Body of pancreas (tissue), 4 donors: ENCODE measurements at places on chromosomes 3 and 15. TPM values are rescaled to one million over a fixed set of nuclear protein-coding genes. Genes with fewer than 3 reads are reported as not detected.

Gene CLRN1
- total RNA-seq: not detected

DNA sequence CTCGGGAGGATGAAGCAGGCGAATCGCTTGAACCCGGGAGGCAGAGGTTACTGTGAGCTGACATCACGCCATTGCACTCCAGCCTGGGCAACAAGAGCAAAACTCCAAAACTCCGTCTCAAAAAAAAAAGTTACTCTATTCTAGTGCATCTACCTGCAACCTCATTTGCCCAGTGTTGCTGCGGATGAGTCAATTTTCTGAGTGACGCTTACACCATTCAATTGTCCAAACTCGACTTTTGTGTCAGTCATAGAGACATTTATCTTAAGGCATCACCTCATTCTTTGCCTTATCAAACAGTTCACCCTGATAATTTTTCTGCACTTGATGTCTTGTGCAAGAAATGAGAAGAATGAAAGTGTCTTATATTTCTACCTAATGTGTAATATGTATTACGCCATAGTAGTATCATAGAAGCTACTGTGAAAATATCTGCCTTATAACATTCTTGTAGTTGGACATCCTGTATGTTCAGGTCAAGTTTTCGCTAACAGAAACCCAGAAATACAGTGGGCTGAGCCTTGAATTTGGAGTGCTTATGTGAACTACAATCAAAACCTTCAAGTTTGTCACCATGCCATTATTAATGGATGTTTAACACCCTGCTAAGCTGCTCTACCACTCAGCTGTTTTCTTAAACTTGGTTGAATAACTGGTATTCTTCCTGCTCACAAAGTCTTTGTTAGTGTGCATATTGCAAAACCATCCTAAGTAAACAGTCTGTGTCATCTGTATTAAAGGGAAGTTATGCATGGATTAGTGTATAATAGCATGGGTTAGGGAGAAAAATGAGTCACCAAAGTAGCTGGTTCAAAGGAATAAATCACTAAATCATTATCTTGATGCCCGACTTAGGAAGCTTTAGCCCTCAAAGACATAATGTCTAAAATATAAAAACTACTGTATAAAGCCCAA, 531.0 kb upstream of the NR2F2 start:
- no peaks in the 10 kb centered on the region for H3K36me3 ChIP-seq
- no peak for DNase-seq
- no peak overlapping the region for H3K4me3 ChIP-seq
- H3K27ac ChIP-seq: no peak overlapping the region
- H3K27me3 ChIP-seq: no peaks in the 10 kb centered on the region

Gene DZIP1L
- total RNA-seq: 70.2 TPM

DNA sequence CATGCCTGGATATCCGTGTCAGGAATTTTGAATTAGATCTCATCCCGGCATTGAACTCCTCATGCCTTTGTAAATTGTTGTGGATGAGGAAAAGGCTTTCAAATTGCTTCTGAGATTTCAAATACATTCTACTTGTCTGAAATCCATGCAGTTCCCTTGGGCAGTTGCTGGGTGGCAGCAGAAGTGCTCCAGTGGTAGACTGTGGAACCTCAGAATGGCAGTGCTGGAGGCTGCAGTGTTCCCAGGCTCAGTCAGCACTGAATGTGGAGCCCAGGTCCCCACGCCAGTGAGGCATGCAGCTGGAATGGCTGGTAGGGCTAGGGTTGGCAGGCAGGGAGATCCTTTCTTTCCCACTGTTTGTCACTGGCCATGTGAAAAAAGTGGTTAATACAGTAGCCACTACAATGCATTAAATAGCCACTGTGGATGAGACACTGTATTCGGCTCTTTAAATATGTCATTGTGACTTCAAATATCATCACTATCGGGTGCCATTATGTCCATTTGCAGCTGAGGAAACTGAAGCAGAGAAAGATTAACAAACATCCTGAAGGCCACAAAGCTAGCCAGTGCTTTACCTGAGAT, 98.6 kb downstream of the TPRG1 start:
- H3K27ac ChIP-seq: no peak overlapping the region
- no peaks in the 10 kb centered on the region for H3K4me1 ChIP-seq
- no peak overlapping the region for H3K4me3 ChIP-seq
- no peaks in the 10 kb centered on the region for H3K36me3 ChIP-seq
- no peaks in the 10 kb centered on the region for H3K27me3 ChIP-seq

DNA sequence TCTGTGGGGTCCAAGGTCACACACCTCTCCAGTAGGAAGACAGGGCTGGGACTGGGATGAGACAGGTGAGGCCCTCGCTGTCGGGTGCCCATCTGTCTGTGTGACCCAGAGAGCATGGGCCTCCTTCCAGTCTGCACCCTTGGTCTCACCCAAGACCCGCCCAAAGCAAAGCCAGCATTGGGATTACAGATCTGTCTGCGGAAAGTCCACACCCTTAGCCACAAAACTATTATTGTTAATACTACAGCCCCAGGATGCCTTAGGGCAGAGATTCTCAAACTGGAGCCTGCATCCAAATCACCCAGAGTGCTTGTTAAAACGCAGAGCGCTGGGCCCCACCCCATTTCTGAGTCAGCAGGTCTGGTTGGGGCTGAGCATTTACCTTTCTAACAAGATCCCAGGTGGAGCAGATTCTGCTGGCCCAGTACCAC, 58.5 kb upstream of the ZNF148 start:
- no peaks in the 10 kb centered on the region for H3K27me3 ChIP-seq
- no peak for DNase-seq
- no peak overlapping the region for H3K4me3 ChIP-seq
- no peaks in the 10 kb centered on the region for H3K36me3 ChIP-seq

- no peaks in the 10 kb centered on the region for H3K36me3 ChIP-seq
- H3K27ac ChIP-seq: no peak overlapping the region
- DNase-seq: no peak
- no peaks in the 10 kb centered on the region for H3K27me3 ChIP-seq
- peaks cover 35% of the 10 kb centered on the region for H3K4me1 ChIP-seq
Measured at GRCh38 chr15:98758224-98758623, 109.9 kb downstream of the IGF1R start.

DNA sequence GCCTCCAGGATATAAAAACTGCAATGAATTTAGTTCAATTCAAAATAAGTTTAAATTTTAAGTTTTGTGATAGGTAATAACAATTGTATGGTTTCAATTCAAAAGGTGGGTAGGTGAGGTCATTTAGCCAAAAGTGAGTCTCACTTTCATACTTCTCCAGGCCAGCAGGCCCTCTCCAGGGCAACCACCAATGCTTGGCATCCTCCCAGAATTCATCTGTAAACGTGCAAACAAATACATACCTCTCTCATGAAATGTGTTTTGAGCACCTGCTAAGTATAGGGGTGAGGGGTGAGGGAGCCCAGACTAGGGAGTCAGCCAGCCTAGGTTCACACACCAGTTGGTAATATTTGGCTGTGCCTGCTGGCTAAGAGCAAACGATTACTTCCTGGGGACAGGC, 22.0 kb upstream of the RBSN start:
- no peak overlapping the region for H3K27ac ChIP-seq
- DNase-seq: no peak
- peaks cover 6% of the 10 kb centered on the region for H3K4me1 ChIP-seq
- H3K27me3 ChIP-seq: no peaks in the 10 kb centered on the region
- H3K4me3 ChIP-seq: no peak overlapping the region

Gene CLDN16
- total RNA-seq: 4.4 TPM

Gene SAXO2
- total RNA-seq: 0.26 TPM

Gene AP3B2
- 3.9 TPM for total RNA-seq

- no peaks in the 10 kb centered on the region for H3K27me3 ChIP-seq
- H3K4me3 ChIP-seq: no peak overlapping the region
- H3K27ac ChIP-seq: no peak overlapping the region
- no peaks in the 10 kb centered on the region for H3K36me3 ChIP-seq
- DNase-seq: no peak
Measured at GRCh38 chr15:32991619-32992111, 202.8 kb downstream of the FMN1 start.

Gene FBLN2
- total RNA-seq: 54.7 TPM

- DNase-seq: no peak
- no peaks in the 10 kb centered on the region for H3K27me3 ChIP-seq
- no peak overlapping the region for H3K4me3 ChIP-seq
Measured at GRCh38 chr15:88497109-88497765, 29.7 kb downstream of the MRPS11 start.

- H3K27ac ChIP-seq: no peak overlapping the region
- DNase-seq: no peak
- H3K4me3 ChIP-seq: no peak overlapping the region
- H3K27me3 ChIP-seq: no peaks in the 10 kb centered on the region
- H3K4me1 ChIP-seq: no peaks in the 10 kb centered on the region
Measured at GRCh38 chr3:67870477-67870876, 216.1 kb upstream of the SUCLG2 start.

- H3K4me3 ChIP-seq: no peak overlapping the region
- DNase-seq: no peak
- no peaks in the 10 kb centered on the region for H3K27me3 ChIP-seq
- peaks cover 15% of the 10 kb centered on the region for H3K4me1 ChIP-seq
Measured at GRCh38 chr3:171397089-171397488, 63.1 kb downstream of the TNIK start.

GRCh38 chr15:91855684-91856489, 2.4 kb downstream of the SLCO3A1 start:
- no peaks in the 10 kb centered on the region for H3K36me3 ChIP-seq
- peaks cover 32% of the 10 kb centered on the region for H3K4me1 ChIP-seq
- peak; percentile 35 for DNase-seq
- no peaks in the 10 kb centered on the region for H3K27me3 ChIP-seq
- no peak overlapping the region for H3K4me3 ChIP-seq
- peak overlapping the region; percentile 27 for H3K27ac ChIP-seq

GRCh38 chr15:46502667-46503066, 867.8 kb downstream of the SQOR start:
- H3K36me3 ChIP-seq: no peaks in the 10 kb centered on the region
- H3K27ac ChIP-seq: no peak overlapping the region
- no peaks in the 10 kb centered on the region for H3K4me1 ChIP-seq

GRCh38 chr15:99177679-99178078, 71.7 kb downstream of the TTC23 start:
- H3K27me3 ChIP-seq: no peaks in the 10 kb centered on the region
- no peak overlapping the region for H3K27ac ChIP-seq
- peaks cover 3% of the 10 kb centered on the region for H3K36me3 ChIP-seq
- DNase-seq: no peak
- no peak overlapping the region for H3K4me3 ChIP-seq

GRCh38 chr15:97085731-97086130, 755.2 kb downstream of the NR2F2 start:
- peaks cover 9% of the 10 kb centered on the region for H3K27me3 ChIP-seq
- no peak for DNase-seq
- H3K4me3 ChIP-seq: no peak overlapping the region
- no peak overlapping the region for H3K27ac ChIP-seq

GRCh38 chr15:64443016-64443415, 17.4 kb upstream of the ZNF609 start:
- H3K36me3 ChIP-seq: no peaks in the 10 kb centered on the region
- DNase-seq: no peak
- no peaks in the 10 kb centered on the region for H3K27me3 ChIP-seq
- H3K27ac ChIP-seq: peak overlapping the region; percentile 74
- no peak overlapping the region for H3K4me3 ChIP-seq
- H3K4me1 ChIP-seq: peaks cover 17% of the 10 kb centered on the region

GRCh38 chr3:131387796-131388489, 6.4 kb downstream of the NUDT16 start:
- H3K27ac ChIP-seq: no peak overlapping the region
- no peaks in the 10 kb centered on the region for H3K27me3 ChIP-seq
- peaks cover 6% of the 10 kb centered on the region for H3K4me1 ChIP-seq

DNA sequence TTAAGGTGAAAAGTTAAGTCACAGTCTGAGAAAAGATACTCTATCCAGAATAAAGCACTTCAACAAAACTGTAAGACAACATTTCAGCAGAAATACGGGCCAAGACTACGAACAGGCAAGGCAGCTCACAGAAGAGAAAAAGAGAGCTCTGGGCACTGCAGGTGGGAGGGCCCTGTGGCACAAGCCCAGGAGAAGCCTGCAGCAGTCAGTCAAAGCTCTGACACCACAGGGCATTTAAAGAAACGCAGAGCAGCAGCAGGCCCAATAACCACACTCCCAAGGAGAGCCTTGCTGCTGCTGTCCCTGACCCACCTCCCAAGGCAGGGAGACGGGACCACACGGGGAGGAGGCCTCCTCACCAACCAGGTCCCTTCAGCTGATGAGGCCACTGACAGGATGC, 19.2 kb downstream of the CHSY1 start:
- no peak overlapping the region for H3K27ac ChIP-seq
- no peaks in the 10 kb centered on the region for H3K4me1 ChIP-seq
- DNase-seq: no peak

Gene HIGD2B
- total RNA-seq: not detected

DNA sequence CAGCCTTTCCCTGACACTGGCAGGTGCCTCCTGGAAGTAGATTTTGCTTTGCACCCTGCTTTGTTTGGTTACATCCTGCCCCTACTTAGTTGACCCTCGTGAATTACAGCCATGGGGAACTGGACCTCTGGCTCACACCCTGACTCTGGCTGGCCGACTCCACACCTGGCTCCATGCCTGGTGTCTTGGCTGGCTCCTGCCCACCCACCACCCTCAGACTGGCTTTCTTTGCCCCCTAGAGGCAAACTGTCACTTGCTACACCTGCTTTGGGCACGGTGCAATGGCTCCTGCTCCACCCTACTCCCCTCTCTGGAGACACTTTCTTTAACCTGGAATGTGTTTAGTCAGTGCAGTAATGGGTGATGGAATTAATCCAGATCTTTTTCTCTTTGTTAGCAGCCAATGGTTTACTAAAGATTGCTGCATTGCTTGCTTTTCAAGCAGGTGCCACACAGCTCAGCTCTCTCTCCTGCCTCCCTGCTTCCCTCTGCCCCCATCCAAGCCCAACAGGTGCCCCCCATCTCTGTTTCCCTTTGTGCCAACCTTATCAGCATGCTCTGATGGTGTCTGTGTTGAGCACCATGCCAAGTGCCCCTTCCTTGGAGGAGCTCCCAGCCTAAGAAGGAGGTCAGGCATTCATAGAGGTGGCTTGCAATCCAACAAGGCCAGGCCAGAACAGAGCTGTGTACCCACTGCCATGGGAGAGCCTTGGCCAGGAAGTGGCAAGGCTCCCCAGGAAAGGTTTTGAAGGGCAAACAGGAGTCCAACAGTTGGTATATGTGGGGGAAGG, 38.4 kb downstream of the RASGRF1 start:
- no peaks in the 10 kb centered on the region for H3K4me1 ChIP-seq
- no peaks in the 10 kb centered on the region for H3K36me3 ChIP-seq
- no peak overlapping the region for H3K4me3 ChIP-seq
- H3K27ac ChIP-seq: no peak overlapping the region
- H3K27me3 ChIP-seq: no peaks in the 10 kb centered on the region

Gene SLC28A1
- 0.26 TPM for total RNA-seq

GRCh38 chr3:85801955-85802354, 843.2 kb downstream of the CADM2 start:
- H3K36me3 ChIP-seq: no peaks in the 10 kb centered on the region
- H3K27me3 ChIP-seq: no peaks in the 10 kb centered on the region
- H3K27ac ChIP-seq: no peak overlapping the region
- DNase-seq: no peak
- H3K4me3 ChIP-seq: no peak overlapping the region

DNA sequence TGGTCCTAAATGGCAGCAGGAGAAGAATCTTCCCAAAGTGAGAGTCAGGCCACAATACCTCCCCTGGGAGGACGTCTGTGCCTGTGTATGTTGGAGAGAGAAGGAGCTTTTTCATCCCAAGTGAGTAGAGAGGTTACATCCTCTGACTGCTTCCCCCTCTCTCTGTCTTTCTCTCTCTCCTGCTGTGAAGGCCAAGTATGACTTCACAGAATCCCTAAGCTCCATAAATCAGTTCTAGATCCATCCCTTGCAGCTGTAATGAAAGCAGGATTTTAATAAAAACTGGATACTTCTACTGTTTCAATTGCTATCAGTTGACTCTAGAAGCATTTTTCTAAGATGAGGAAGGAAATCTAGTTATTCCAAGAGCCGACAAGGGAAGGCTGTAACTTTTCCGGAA, 389.1 kb upstream of the PROK2 start:
- H3K27ac ChIP-seq: no peak overlapping the region
- H3K27me3 ChIP-seq: no peaks in the 10 kb centered on the region
- H3K4me1 ChIP-seq: no peaks in the 10 kb centered on the region
- H3K4me3 ChIP-seq: no peak overlapping the region
